ENCODE measurements at places on chromosomes 5 and 9. TPM values are rescaled to one million over a fixed set of nuclear protein-coding genes. Genes with fewer than 3 reads are reported as not detected.

The ZFP37 gene
- total RNA-seq, result 3.5 TPM

The AQP3 gene
- total RNA-seq, result 4.6 TPM

The CNTFR gene
- 16.0 TPM for total RNA-seq

The LECT2 gene
- 6.6 TPM for total RNA-seq

The CDH10 gene
- total RNA-seq, result 0.74 TPM

- DNase-seq, result no peak
- no peak overlapping the region for H3K4me3 ChIP-seq
- H3K27me3 ChIP-seq, result no peaks in the 10 kb centered on the region
- H3K27ac ChIP-seq, result no peak overlapping the region
- H3K36me3 ChIP-seq, result no peaks in the 10 kb centered on the region
- H3K4me1 ChIP-seq, result no peaks in the 10 kb centered on the region
These were observed 425.5 kb upstream of the DAB2 start for GRCh38 chr5:39850291-39850690.

DNA sequence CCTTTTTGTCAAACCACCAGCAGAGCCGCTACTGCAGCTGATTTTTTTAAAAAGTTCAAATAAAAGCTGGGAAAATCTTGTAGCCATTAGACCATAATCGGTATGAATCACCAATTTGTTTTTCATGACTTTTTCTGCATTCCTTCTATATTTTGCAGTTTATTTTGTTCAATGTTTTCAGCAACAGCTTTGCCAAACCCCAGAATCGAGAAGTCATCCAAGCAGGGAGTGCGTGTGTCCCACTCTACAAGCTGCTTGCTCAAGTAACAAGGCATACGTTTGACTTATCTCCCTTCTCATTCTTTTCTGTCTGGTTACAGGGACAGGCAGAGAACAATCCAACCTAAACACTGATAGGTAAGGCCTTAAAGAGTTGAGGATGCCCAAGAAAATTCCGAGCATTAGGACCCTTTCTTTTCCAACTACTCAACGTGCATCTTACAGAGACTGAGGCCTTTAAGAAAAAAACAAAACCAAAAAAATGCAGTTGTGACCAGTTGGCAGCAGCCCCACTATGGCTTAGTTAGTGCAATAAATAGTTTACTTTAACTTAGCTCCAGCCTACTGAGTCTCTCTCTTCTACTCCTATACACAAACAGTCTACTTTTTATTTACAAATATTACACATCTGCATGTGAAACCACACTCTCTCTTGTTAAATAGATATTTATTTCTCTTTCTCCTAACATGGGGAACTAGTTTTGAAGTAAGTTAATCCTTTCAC is 134.7 kb upstream of the SLIT3 start:
- no peak overlapping the region for H3K4me3 ChIP-seq
- no peak overlapping the region for H3K27ac ChIP-seq
- H3K36me3 ChIP-seq, result no peaks in the 10 kb centered on the region
- no peak for DNase-seq
- H3K27me3 ChIP-seq, result no peaks in the 10 kb centered on the region

DNA sequence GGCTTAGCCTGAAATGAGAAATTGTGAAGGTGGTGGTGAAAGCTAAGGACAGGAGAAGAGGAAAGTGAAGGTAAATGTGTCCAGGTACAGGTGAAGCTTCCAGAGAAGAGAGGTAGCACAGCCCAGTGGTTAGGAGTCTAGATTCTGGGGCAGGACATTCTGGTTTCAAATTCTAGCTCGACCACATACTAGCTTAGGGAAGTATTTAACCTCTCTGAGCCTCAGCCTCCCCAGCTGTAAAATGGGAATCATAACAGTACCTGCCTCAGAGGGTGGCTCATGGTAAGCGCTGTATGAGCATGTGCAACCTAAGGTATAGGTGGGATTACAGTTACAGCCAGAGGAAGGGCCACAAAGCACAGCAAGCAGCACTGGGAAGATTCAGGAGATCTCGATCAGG is 55.2 kb downstream of the PCDH1 start:
- H3K36me3 ChIP-seq, result no peaks in the 10 kb centered on the region
- H3K27me3 ChIP-seq, result no peaks in the 10 kb centered on the region
- H3K27ac ChIP-seq, result no peak overlapping the region

GRCh38 chr5:52788505-52788821 is 747 bp downstream of the ITGA1 start:
- H3K27me3 ChIP-seq, result no peaks in the 10 kb centered on the region
- H3K4me3 ChIP-seq, result peak overlapping the region; percentile 70
- no peak for DNase-seq
- no peaks in the 10 kb centered on the region for H3K4me1 ChIP-seq
- H3K36me3 ChIP-seq, result no peaks in the 10 kb centered on the region
- peak overlapping the region; percentile 64 for H3K27ac ChIP-seq

DNA sequence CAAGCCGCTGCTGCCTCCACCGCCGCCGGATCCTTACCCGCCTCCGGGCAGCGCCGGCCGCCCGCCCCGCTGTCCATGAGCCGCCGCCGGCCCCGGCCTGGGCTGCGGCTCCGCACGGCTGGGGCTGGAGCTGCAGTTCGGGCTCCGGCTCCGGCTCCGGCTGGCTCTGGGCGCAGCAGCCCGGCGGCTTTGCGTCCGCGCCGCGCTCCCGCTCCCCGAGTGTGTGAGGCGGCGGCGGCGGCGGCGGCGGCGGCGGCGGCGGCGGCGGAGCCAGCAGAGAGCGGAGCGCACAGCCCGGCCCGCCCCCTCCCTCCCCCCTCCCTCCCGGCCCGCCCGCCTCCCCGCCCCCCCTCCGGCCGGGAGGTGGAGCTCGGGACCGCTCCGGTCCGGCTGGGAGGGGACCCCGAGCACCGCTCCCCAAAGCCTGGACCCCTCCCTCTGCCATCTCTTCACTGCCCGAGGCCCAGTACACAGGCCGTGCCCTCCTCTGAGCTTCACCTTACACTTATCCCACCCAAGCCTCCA is at the start of gene PCDH1:
TSS of gene PCDH1 (minus strand) at position 225 of the 525 bp plus-strand sequence. CDS start at position 77, 148 bp downstream.
- H3K27ac ChIP-seq, result no peak within 1 kb of the TSS
- H3K27me3 ChIP-seq, result no peaks in the 10 kb centered on the region
- no peaks in the 10 kb centered on the region for H3K36me3 ChIP-seq
- peak within 1 kb of the TSS; percentile 63 for H3K4me3 ChIP-seq

- H3K4me1 ChIP-seq, result no peaks in the 10 kb centered on the region
- H3K27ac ChIP-seq, result no peak overlapping the region
- no peaks in the 10 kb centered on the region for H3K27me3 ChIP-seq
- no peak overlapping the region for H3K4me3 ChIP-seq
- no peaks in the 10 kb centered on the region for H3K36me3 ChIP-seq
These were observed 1094.9 kb upstream of the C9orf72 start for GRCh38 chr9:28668158-28668557.

GRCh38 chr9:132769906-132770769 is 99.9 kb downstream of the GTF3C4 start:
- peak overlapping the region; percentile 86 for H3K27ac ChIP-seq
- H3K27me3 ChIP-seq, result no peaks in the 10 kb centered on the region
- H3K4me1 ChIP-seq, result peaks cover 8% of the 10 kb centered on the region
- no peaks in the 10 kb centered on the region for H3K36me3 ChIP-seq
- peak overlapping the region; percentile 71 for H3K4me3 ChIP-seq

DNA sequence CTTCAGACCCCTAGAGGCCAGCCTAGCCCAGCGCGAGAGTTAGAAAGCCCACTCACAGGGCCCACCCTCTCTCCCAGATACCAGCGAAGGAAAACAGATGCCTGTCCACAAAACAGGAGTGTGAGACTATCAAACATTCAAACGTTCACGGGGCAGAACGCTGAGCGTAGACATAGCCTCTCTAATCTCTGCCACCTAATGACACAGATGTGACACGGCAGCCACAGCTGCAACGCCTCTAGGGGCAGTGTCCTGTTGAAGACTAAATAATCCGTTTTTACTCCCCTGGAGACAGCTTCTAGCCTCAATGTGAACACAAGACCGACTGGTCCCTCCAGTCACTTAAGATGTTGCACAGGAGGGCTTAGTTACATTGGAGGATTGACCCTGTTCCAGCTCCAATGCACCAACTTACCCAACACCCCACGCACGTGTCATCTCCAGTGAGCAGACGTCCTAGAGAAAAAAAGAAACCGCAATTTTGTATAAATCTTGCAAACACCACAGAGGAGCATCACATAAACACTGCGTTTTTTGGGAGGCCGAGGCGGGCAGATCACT is 14.3 kb downstream of the DIPK1B start:
- no peak overlapping the region for H3K27ac ChIP-seq
- peaks cover 22% of the 10 kb centered on the region for H3K4me1 ChIP-seq
- DNase-seq, result no peak
- H3K4me3 ChIP-seq, result no peak overlapping the region
- no peaks in the 10 kb centered on the region for H3K27me3 ChIP-seq

- no peak overlapping the region for H3K27ac ChIP-seq
- no peaks in the 10 kb centered on the region for H3K36me3 ChIP-seq
- H3K4me3 ChIP-seq, result no peak overlapping the region
- H3K4me1 ChIP-seq, result peaks cover 24% of the 10 kb centered on the region
- peak; percentile 36 for DNase-seq
These were observed 57.5 kb downstream of the SIL1 start for GRCh38 chr5:139140591-139141071.

GRCh38 chr9:14231196-14231990 is 82.5 kb downstream of the NFIB start:
- DNase-seq, result no peak
- H3K4me3 ChIP-seq, result no peak overlapping the region
- no peaks in the 10 kb centered on the region for H3K27me3 ChIP-seq
- no peak overlapping the region for H3K27ac ChIP-seq
- no peaks in the 10 kb centered on the region for H3K36me3 ChIP-seq

- no peaks in the 10 kb centered on the region for H3K36me3 ChIP-seq
- no peak overlapping the region for H3K27ac ChIP-seq
- no peaks in the 10 kb centered on the region for H3K27me3 ChIP-seq
- DNase-seq, result no peak
These were observed 36.0 kb downstream of the SH3GL2 start for GRCh38 chr9:17614903-17615302.

DNA sequence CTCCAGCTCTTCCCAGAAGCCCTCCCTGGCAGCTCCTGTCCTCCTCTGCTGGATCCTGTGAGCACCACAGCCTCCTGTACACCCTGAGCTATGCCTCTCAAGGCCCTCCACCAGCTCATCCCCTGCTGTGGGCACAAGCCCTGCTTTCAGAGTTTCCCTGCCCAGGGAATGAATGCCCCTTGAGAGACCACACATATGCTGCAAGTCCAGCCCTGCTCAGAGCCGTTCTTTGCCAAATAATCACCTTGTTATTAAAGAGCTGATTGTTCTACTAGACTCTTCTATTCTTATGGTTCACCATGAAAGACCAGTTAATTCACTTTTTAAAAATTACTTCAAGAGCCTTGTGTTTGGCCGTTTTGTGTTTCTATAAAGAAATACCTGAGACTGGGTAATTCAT is 121.5 kb downstream of the MVB12B start:
- H3K4me1 ChIP-seq, result no peaks in the 10 kb centered on the region
- no peaks in the 10 kb centered on the region for H3K36me3 ChIP-seq
- H3K4me3 ChIP-seq, result no peak overlapping the region
- H3K27me3 ChIP-seq, result no peaks in the 10 kb centered on the region
- H3K27ac ChIP-seq, result no peak overlapping the region
- no peak for DNase-seq
